ENCODE measurements at places on chromosomes 2 and 18. TPM values are rescaled to one million over a fixed set of nuclear protein-coding genes. Genes with fewer than 3 reads are reported as not detected.

The CXCR1 gene
- total RNA-seq, result not detected

DNA sequence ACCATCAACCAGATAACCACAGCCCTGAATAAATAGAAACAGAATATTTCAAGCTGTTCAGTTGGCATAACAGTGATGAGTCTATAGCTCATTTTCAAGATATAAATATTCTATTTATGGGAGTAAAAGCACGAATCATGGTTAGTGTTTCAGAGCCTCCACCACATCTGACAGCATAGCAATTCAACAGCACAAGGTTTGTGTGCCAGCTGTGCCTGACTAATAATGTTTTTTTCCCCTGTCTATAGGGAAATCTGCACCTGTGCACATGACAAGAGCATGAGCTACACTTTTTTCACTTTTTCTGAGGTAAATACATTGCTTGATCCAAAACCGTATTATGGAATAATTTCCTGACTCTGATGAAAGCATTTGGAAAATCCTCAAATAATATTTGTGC, 251.3 kb downstream of the RPIA start:
- DNase-seq, result no peak

- no peak for DNase-seq
Measured at GRCh38 chr2:155190342-155190741, 491.8 kb downstream of the KCNJ3 start.

GRCh38 chr18:68509902-68510301, 205.0 kb downstream of the TMX3 start:
- no peak for DNase-seq

The COL6A3 gene
- total RNA-seq, result 2.1 TPM

The EML6 gene
- 1.6 TPM for total RNA-seq

The WDR43 gene
- total RNA-seq, result 32.3 TPM

DNA sequence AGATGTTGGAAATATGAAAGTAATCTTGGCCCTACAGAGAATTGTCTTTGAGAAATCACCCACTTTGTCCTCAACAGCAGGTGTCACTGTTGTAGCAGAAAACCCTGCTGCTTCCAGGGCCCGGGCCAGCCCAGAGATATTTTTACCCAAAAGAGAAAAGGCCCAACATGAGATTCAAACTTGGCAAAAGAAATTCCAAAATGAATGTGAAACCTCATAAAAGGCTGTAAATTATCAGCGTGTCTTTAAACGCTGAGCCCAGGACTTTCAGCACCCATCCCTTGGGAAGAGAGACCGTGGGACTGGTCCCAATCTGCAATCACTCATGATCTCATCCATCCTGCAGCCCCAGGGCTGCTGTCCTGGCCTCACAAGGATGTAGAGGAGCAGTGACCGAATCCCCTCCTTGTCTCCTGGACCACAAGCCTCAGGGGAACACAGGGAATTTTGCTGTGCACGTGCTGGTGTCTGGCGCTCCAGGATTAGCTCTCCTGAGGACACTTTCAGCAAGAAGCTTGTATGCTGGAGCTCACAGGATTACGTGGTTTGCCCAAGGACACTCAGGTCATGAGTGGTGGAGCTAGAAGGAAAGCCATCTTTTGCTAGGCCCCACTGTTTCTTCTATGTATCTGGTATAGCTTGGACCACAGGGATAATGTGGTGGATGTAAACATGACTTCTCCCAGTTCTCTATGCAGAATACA, 202.1 kb downstream of the RNF144A start:
- DNase-seq, result peak; percentile 8

The CD8B gene
- not detected for total RNA-seq

The AFF3 gene
- 2.6 TPM for total RNA-seq

DNA sequence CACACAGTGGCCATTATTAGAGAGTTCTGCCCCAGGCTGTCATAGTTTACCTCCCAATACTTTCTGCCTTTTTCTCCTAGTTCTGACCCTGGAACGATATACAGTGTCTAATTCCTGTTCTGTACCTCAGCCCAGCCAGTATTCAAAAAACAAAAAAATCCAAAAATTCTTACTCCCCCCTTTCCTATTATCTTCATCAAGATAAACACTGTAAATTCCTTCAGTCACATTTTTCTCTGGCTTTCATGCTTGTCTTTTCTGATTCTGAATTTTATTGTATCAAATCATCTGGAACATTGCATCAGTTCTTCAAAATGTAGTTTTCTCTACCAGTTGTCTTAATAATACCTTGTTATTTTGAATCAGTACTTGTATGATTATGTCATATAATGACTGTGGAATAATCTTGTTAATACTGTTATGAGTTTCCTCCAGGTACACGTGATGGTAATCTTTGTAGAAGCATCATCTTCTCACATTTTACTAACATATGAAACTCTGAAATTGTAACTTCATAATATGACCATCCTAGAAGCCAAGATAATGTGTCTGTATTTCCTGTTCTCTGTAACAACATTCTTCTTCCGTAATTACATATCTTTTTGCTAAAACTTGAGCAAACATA, 79.0 kb upstream of the NOSTRIN start:
- no peak for DNase-seq

The SERPINB4 gene
- total RNA-seq, result 0.05 TPM

The GBX2 gene
- 0.96 TPM for total RNA-seq

GRCh38 chr2:183093857-183094657, 15.5 kb downstream of the DUSP19 start:
- peak; percentile 28 for DNase-seq

The ANKRD30B gene
- 0.57 TPM for total RNA-seq

DNA sequence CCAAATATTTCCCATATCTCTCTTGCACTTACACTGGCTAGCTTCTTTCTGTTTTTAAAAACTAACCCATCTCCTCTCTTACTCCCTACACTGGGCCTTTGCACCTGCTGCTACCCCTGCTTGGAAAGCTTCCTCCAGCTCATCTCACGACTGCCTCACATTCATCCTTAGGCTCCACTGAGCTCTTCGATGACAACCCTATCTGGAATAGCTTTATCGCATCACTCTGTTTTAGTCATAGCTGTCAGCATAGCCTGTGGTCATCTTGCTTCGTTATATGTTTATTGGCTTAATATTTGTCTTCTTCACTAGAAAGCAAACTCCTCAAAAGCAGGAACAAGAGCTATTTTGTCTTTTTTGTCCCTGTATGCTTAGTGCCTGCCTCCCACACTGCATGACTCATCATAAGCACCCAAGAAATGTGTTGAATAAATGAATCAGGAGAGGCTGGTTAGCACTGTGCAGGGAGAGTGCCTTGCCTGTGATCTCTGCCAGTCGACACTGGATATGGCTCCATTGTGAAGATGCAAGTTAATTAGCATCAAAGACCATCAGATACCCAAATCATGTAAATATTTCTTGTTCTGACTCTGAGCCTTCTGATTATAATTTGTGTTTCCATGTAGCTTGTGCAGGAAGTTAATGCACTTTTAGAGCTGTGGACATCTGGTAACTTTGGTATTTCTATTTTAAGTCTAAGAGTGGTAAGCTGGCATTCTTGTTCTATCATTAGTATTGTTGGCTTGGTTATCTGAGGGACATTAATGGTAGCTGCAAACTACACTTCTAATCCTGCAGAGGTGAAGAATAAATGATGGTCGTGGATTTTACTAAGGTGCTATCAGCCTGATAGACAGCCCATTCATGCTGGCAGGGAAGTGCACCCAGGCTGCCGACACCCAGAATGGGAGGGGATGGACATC, 10.3 kb upstream of the DYTN start:
- peak; percentile 29 for DNase-seq

The SERPINB3 gene
- total RNA-seq, result not detected

DNA sequence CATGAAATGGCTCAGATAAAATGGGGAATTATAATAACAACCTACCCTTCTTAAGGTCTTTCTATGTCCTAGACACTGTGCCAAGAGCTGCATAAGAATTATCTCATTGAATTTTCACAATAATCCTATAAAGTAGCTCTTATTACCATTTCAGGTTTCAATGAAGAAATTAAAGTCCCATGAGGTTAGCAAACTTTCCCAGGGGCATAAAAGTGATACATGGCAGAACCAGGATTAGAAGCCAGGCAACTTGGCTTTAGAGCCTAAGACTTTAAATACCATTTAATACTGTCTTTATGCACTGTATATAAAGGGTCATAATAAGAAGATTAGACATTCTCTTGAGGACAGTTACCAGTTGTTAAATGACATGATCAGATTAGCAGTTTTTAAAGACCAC, 130.1 kb downstream of the GCA start:
- no peak for DNase-seq

DNA sequence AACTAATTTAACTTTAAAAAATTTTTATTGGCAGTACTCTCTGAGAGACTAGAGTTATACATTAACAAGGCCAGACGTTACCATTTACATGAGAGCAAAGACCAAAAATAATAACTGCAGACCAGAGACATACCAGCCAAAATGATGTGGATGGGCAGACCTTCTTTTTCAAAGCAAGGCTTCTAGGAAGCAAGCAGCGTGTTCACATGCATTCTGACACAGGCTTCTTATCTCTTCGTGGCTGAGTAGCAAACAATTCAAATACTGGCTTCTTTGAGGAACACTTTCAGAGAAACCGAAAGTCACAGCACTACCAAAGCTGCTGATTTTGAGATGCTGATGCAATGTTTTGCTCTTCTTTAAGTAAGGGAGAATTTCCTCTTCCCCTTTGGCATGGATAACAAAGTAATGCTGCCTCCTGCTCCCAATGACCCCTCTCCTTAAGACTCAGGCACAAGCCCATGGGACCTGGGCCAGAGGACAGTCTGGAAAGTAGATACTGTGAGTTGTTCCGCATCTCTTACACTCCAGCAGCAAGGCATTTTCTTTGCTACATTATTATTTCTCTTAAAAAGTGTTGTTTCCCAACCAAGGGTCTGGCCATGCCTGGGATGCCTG, 181.9 kb downstream of the MREG start:
- DNase-seq, result no peak

GRCh38 chr18:79964330-79965118, at the start of gene HSBP1L1:
TSS of gene HSBP1L1 (plus strand) at chr18:79964643. CDS start at chr18:79964736, 93 bp downstream.
- DNase-seq, result peak; percentile 32

DNA sequence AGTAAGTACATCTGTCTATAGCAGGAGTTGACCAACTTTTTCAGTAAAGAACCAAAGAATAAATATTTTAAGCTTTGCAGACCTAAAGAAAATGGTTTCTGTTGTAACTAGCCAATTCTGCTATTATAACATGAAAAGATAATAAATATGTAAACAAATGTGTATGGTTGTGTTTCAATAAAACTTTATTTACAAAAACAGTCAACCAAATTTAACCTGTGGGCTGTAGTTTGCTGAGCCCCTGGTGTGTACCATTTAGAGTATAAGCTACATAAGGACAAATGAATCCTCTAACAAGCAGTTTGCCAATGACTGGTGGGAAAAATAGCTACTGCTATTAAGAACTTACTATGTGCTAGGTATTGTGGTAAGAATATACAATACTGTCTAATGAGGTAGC, 79.4 kb downstream of the MAIP1 start:
- DNase-seq, result no peak

DNA sequence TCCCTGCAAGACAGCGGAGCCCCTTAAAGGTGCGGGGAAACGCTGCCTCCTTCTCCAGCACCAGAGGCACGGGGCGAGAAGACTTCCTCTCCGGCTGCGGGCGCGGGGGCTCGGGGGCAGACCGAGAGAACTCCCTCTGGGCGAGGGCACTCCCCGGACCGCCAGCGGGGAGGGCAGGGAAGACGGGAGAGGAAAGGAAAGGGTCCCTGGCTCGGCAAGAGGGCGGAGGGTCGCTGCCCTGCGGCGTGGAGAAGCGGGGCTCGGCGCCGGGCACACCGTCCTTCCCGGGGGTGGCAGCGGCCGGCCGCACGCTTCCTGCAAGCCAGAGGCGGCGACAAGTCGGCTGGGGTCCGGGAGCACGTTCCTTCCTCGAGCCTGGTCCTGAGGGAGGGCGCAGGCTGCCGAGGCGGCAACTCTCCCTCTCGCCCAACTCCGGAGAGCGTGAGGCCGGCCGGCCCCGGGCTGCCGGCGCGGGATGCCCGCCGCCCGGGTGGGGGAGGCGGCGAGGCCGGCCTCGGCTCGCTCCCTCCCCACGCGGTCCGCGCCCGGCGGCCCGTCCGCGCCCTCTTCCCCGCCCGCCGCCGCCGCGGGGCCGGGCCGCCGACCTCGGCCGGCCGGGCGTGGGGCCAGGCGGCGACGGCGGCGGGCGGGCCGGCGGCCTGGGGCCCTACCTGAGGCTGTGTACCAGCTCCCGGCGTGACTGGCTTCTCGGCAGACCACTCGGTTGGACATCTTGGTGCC, 1.1 kb downstream of the MEMO1 start:
- peak; percentile 33 for DNase-seq

Measured in M059J (cell line).